ENCODE measurements at places on chromosomes 16 and 17.

GRCh38 chr16:81401035-81401950 lies 43.3 kb upstream of the CMIP start:
- no peak for DNase-seq

- DNase-seq: no peak
Observed at GRCh38 chr17:34369571-34369970, 6.5 kb upstream of the CCL1 start.

GRCh38 chr16:20851601-20852000 lies 45.3 kb downstream of the REXO5 start:
- DNase-seq: no peak

DNA sequence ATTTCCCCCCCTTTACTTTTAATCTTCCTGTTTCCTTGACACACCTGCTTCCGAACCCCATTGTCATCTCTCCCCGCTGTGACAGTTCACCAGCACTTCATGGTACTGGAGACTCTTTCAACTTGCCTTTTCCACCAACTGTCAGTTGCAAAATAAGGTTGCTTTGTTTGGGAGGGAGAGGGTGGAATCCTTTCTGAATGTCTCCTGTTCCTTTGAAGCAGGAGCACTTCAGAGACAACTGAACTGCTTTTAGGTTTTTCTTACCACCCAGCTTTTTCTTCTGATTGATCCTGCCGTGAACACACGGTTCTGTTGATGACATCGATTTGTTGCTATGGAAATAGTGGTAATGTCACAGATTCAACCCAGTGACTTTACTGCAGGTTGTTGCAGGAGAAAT lies 42.0 kb downstream of the RPA1 start:
- DNase-seq: no peak

- DNase-seq: no peak
Observed at GRCh38 chr17:39775031-39775430, 37.3 kb downstream of the GRB7 start.

DNA sequence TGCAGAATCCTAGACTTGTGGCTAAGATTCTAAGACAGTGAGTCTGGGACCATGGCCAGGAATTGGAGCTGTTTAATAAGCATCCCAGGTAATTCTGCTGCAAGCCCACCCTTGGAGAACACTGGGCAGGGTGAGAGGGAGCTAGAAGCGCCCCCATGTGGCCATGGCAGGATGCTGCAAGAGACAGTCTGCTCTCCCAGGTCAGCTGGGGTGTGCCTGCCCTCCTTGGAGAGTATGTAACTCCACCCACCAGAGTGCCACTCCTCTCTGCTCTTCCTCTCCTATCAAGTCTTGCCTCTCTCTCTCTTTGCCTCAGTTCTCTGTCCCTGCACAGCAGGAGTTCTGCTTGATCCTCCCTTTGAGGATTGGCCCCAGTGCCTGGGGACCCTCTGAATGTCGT lies 14.9 kb downstream of the RCVRN start:
- DNase-seq: no peak

- DNase-seq: no peak
Observed at GRCh38 chr17:78777881-78778280, 4.2 kb downstream of the CYTH1 start.

DNA sequence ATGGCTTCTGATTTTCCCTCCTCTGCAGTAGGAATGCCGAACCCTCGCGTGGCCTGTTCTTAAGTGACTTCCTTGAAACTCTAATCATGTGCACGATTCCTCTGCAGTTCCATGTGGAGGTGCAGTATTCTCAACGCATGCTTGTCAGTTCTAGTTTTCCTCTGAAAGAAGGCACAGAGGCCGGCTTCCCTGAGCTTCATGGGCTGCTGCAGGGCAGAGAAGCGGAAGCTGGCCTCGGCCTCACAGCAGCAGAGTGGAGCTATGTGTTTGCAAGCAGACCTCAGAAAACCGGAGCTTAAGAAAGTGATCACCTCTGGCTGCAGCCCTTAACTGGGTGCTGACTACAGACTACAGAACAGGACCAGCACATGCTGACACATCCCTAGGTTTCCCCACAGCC lies 500.7 kb downstream of the GRIN2A start:
- DNase-seq: no peak

GRCh38 chr17:70855401-70856054 lies 686.2 kb downstream of the KCNJ2 start:
- DNase-seq: no peak

DNA sequence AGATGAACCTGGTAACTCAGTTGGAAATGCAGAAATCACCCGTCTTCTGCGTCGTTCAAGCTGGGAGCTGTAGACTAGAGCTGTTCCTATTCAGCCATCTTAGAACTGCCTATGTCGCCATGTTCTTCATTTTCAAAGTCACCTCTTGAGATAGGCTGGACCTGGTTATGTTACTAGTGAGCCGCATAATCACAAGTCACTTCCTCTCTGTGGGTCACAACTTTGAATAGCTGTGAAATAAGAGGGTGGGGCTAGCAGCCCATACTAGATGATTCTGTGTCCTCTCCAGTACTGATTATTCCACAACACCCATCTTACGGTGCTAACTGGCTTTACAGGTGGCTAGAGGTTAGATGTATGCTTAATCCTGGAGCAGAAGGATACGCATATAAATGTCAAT lies 74.2 kb downstream of the VPS53 start:
- no peak for DNase-seq

- DNase-seq: no peak
Observed at GRCh38 chr17:965311-965989, 14.1 kb downstream of the NXN start.

- DNase-seq: no peak
Observed at GRCh38 chr17:76824093-76824492, 44.1 kb upstream of the MGAT5B start.

DNA sequence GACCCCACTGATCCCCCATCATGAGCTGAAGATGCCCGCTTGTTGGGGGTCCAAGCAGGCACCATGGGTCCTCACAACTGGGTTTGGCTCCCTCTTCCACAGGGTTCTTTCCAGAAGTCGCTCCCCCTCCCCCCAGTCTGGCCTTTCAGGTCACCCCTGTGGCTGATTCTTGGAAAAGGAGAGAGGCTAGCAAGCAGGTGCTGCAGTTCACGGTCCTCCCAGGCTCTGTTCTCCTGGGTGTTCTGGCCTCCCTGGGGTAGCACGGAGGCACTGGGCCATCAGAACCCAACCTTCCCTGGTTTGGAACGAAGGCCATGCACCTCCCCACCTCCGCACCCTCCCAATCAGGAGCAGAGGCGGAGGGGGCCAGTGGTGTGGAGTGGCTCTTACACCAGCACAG lies 18.9 kb downstream of the CACNA1G start:
- DNase-seq: no peak

DNA sequence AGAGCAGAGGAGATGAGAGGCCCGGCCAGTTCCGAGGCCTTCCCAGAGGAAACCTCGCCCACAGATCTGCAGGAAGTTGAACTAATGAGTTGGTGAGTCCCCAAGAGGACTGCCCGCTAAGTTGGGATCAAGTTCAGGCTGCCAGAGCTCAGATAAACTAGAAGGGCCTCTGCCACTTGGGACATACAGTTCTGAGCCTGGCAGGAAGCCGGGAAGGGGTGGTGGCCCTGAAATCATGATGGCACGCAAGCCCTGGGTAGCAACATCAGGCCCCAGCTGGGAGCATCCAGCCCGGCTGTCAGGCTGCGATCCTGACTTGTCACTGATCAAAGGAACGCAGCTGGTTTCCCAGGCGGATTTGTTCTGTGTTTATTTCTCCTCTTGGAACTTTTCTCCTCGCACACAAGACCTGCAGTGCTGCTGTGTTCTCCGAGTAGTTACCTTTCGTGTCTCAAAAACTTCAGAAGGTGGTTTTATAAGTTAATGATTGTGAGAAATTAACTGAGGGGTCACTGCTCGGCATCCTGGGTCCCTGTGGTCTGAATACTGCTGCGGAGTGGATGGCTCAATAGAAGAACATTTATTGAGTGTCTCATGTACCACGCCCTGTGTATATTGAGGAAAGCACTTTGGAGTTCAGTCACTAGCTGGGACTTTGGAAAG lies 8.0 kb upstream of the WFDC1 start:
- DNase-seq: no peak

GRCh38 chr16:17538927-17539326 lies 68.2 kb upstream of the XYLT1 start:
- DNase-seq: no peak

DNA sequence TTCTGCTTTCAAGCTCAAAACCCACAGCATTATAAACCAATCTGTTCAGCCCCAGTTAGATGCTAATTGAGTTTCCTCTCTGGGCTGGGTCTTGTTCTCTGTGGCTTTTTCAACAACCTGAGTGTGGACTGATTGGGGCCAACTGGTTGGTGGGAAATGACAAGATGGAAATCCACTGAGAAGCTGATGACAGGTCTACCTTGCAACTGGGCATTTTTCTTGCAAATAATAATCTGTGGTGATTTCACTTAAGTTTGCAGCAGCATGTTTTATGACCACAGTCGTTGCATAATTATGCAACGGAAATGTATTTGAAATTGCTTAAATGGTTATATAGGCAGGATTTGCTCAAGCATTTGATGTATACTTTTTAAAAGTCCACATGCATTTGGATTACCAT lies 69.9 kb downstream of the AKAP1 start:
- DNase-seq: no peak

DNA sequence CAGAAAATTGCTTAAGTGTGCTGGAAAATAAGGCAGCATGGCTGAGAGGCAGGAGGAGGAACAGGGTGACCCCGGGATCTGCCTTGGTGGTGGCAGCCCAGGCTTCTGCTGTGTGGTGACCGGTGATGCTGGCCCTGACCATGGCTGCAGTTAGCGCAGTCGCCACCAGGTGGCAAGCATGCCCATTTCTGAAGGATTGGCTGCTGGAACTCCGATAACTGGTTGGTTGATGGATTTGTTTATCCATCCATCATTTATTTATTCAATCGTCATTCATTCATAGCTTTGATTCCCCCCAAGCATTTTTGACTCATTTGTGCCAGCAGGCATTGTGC lies 29.1 kb upstream of the ITGA3 start:
- DNase-seq: peak; percentile 70

DNA sequence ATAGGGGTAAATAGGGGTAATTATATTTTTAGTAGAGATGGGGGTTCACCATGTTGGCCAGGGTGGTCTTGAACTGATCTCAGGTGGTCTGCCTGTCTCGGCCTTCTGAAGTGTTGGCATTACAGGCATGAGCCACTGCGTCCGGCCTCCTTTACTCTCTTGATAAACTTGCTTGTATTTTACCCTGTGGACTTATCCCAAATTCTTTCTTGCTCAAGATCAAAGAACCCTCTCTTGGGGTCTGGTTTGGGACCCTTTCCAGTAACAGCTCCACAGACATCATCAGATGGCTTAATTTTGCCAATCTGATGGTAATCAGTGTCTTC lies 5.6 kb upstream of the C1QTNF1 start:
- DNase-seq: no peak

GRCh38 chr16:66918803-66919568 lies at the start of gene CDH16:
CDH16 (minus strand) TSS chr16:66918885; CDS start chr16:66918065, 820 bp downstream.
- DNase-seq: no peak

- DNase-seq: peak; percentile 84
Observed at GRCh38 chr17:66191593-66192377, at the start of gene CEP112. CEP112 (minus strand) TSS chr17:66192133.

- no peak for DNase-seq
Observed at GRCh38 chr17:47741109-47741792, 8.2 kb downstream of the TBX21 start.

Measured in activated T-helper 9 cell treated with anti-CD3 and anti-CD28 coated beads, Interleukin-2, amount 50 U/mL, for 16 hours (primary cell).